ENCODE measurements at places on chromosomes 6 and 20. TPM values are rescaled to one million over a fixed set of nuclear protein-coding genes. Genes with fewer than 3 reads are reported as not detected.

The LPA gene
- not detected for total RNA-seq

The METTL24 gene
- total RNA-seq, result not detected

The SRSF3 gene
- total RNA-seq, result 438 TPM

The SLC17A5 gene
- 26.5 TPM for total RNA-seq

The SLC35D3 gene
- not detected for total RNA-seq

The PPP1R10 gene
- total RNA-seq, result 41.1 TPM

The FITM2 gene
- total RNA-seq, result 7.8 TPM

The JAG1 gene
- total RNA-seq, result 118 TPM

The TOX2 gene
- total RNA-seq, result 3.9 TPM

All from vein endothelial cell (primary cell).